Tibial nerve (tissue), 4 donors: ENCODE measurements at places on chromosomes 12 and 14.

- no peak for DNase-seq
These were observed 13.8 kb downstream of the CD9 start for GRCh38 chr12:6213969-6214368.

DNA sequence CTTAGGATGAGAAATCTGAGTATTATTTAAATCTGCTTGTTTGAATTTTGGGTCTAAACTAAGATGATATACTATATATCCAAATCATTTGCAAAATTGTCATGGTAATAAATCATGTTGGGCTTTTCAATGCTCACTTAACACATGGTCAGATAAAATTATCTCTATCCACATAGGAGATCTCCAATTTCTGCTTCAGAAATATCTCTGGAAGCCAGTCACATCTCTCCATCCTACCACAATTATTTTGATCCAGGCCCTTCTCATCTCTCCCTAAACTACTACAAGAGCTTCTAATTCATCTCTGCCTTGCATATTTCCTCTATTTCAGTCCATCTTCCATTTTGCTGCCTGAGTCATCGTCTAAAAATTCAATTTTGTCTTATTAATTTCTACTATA lies 3.8 kb downstream of the DCN start:
- no peak for DNase-seq

- no peak for DNase-seq
These were observed 139.1 kb downstream of the RERGL start for GRCh38 chr12:17950898-17951297.

- no peak for DNase-seq
These were observed 14.4 kb downstream of the TMEM121 start for GRCh38 chr14:105540811-105541210.

DNA sequence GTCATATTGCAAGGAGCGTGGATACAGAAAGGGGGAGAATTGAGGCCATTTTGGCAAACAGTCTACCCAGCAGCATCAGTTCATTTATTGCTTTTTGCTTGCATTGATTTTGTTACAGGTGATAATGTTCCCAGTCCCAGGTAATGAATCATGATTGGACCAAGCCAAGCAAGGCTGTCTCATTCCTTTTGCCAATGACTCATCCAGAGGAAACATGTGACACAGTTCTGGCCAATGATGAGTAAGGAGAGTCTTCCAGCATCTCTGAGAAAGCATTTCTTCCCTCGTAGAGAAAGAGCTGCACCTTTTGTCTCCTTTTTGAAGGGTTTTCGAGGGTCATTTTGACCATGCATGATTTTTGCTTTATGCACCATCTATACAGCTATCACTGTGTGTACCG lies 68.2 kb downstream of the SLC15A4 start:
- DNase-seq, result no peak

DNA sequence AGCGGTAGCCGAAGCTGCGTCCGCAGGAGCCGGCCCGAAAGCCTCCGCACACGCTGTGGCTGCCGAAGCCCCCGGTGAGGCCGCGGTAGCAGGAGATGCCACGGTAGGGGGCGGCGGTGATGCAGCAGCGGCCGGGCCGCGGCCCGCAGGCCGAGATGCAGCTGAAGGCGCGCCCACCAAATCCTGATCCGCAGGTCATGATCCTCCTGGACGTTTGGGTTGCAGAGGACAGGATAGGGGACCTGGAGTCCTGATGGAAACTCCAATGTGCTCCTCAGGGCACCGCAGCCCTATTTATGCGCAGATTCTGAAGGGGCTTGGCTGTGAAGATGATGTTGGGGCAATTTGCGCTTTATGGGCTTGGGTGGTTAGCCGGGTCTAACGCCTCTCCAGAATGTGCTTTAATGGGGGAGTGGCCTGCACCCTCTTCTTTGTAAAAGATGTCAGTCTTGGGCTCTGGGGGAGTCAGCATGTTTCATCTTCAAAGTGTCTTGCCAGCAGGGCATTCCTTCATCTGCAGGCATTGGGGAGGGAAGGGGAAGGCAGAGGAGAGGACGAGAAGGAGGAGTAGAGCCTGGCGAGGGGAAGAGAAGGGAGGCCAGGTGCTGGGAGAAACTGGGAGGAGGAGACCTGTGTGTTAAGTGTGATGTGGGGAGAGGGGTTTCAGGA lies at the start of gene KRT81:
KRT81 (minus strand) TSS at position 268 of the 669 bp plus-strand sequence; CDS start at position 199, 69 bp downstream.
- DNase-seq, result no peak

DNA sequence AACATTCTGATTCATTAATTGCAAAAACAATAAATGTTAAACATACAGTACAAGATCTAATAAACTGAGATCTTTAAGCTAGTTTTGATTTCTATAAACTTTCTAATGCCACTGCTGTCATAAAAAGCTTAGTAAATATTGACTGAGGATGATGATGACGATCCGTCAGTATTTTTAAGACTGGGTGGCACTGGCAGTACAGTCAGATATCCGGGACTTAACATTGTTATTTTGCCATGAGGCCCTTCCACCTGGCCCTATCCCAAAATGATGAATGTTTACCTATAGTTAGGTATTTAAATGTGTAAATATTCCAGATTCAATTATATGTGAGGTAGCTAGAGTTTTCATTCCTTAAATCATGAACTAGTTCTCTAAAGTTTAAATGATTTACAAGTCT lies 158.5 kb downstream of the FOXA1 start:
- no peak for DNase-seq

DNA sequence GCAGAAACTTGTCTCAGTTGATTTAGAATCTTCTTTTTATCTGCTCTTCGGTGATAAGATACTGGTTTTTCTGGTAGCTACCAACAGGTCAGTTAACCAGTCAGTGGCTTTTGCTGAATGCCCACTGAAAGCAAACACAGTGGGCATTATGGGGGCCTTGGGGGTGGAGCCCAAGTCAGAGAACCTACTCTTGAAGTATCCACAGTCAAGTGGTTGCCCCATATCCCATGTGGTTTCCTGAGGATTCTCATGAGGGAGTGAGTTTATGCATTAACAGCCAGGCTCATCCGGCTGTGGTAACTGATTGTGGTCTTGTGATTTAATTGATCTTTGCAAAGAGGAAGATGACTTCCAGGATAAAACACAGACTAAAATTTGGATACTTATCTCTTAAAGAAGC lies 83.7 kb downstream of the ST8SIA1 start:
- no peak for DNase-seq

GRCh38 chr12:11701433-11701832 lies 52.0 kb downstream of the ETV6 start:
- no peak for DNase-seq

DNA sequence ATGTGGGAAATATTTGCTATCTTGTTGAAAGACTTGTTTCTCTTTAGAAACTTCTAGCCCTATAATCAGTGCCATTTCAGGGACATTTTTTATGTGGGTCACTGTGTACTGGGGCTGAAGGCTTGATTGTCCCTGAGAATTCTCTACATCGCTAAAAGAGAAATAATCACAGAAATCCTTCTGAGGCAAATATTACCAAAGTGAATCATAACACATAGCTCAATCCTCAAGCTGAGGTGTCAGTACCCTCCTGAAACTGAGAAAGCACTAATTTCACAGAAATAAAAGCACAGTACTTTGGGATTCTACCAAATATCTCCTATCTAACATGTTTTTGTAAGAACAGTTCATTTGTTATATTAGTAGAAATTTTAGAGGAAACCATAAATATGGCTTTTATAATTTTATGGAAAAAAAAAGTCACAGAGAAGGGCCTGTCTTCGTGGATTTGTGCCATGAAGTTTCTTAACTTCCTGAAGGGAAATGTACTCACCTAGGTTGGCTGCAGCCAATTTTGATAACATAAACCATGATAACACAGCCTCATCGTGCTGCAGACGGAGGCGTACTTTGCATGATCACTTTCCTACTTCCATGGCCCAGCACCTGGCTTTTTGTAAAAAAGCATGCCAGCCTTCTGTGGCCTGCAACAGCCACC lies 163.7 kb upstream of the HIF1A start:
- DNase-seq, result no peak

- DNase-seq, result no peak
These were observed 3.3 kb downstream of the DDHD1 start for GRCh38 chr14:53149668-53150316.

DNA sequence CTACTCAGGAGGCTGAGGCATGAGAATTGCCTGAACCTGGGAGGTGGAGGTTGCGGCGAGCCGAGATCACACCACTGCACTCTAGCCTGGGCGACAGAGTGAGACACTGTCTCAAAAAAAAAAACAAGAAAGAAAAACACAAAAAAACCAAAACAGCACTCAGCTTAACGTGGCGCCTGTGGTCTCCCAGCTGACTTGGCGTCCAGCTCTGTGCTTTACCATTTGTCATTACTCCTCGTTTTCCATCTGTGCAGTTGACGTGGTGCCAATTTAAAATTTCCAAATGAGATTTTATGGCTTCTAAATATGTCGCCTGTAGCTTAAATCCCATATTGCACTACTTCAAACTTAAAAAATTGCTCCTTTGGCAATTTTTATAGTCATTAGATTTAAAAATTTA lies 2.0 kb downstream of the MGP start:
- DNase-seq, result no peak

DNA sequence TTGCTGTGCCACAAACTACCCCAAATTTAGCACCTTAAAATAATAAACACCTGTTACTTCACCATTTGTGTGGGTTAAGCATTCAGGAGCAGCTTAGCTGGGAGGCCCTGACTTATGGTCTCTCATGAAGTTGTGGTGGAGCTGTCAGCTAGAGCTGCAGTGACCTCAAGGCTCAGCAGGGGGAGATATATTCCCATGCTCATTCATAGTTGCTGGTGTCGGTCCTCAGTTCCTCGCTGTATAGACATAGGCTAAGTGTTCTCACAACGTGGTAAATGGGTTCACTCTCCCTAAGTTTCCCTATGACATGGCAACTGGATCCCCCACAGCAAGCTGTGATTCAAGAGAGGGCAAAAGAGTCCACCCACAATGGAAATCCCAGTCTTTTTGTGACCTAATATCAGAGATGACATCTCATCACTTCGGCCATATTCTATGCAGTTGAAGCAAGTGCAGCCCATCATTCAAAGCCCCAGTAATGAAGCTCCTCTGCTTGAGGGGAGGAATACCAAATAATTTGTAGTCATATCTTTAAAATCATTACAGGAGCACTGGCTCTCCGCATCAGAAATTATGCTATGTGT lies 41.1 kb downstream of the PRB3 start:
- DNase-seq, result no peak
